Activated naive CD8-positive, alpha-beta T cell treated with anti-CD3 and anti-CD28 coated beads, Interleukin-2, amount 10 ng/mL, durations not matched to agents 7 days and 5 days (primary cell): ENCODE measurements at places on chromosomes 7 and 10. TPM values are rescaled to one million over a fixed set of nuclear protein-coding genes. Genes with fewer than 3 reads are reported as not detected.

GRCh38 chr10:4431114-4431863 is 394.7 kb upstream of the AKR1E2 start:
- peaks cover 15% of the 10 kb centered on the region for H3K27me3 ChIP-seq
- no peak for DNase-seq
- no peaks in the 10 kb centered on the region for H3K4me1 ChIP-seq
- no peak overlapping the region for H3K4me3 ChIP-seq
- no peaks in the 10 kb centered on the region for H3K36me3 ChIP-seq

DNA sequence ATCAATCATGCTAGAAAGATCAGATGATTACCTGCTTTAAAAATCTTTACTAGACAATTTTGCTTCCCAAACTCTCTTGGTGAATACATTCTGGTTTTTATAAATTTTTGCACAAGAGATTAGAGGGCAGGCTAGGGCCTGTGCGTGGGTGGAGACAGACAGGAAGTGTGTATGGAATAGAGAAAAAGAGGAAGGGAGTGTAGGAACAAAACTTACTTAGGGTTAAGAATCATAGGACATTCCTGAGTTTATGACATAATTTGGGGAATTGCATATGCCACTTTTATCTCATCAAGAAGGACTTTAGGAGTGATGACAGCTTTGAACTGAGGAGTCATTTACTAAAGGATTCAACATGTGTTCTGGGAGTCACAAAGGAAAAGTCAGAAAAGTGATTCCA is 31.3 kb downstream of the LAMB1 start:
- H3K36me3 ChIP-seq = no peaks in the 10 kb centered on the region
- DNase-seq = no peak
- no peak overlapping the region for H3K4me3 ChIP-seq
- H3K27me3 ChIP-seq = peaks cover 9% of the 10 kb centered on the region

ACTA2 gene
- 13.8 TPM for total RNA-seq

DNA sequence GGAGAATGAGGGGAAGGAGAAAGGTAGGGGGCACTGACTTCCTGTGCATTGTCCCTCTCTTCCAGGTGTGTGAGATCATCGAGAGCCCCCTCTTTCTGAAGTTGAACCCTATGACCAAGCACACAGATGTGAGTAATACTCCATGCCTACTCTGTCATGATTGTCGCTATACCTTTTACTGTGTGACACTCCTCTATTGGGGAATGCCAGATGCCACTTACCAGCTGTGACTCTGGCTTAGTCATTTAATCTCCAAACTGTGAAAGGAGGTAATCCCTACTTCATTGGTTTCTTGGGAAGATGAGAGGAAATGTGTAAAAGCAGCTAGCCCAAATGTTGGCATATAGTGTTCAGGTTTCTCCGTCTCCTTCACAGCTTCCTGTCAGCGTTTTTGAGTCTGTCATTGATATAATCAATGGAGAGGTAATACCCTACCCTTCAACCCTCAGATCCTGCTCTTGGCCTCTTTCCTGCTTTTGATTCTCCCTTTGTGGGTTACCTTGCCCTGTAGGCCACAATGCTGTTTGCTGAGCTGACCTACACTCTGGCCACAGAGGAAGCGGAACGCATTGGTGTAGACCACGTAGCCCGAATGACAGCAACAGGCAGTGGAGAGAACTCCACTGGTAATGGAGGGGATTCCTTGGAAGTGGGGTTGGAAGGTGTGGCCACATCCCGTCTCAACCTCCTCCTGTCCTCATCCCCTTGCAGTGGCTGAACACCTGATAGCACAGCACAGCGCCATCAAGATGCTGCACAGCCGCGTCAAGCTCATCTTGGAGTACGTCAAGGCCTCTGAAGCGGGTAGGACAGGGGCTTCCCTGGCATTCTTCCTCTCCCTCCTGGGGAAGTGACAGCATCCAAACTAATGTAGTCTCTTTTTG is 2.0 kb downstream of the COPS6 start:
- peaks cover 31% of the 10 kb centered on the region for H3K36me3 ChIP-seq
- no peak overlapping the region for H3K4me3 ChIP-seq
- H3K27me3 ChIP-seq = no peaks in the 10 kb centered on the region
- DNase-seq = no peak

GRCh38 chr7:38563741-38564140 is 67.4 kb downstream of the AMPH start:
- no peaks in the 10 kb centered on the region for H3K4me1 ChIP-seq
- H3K4me3 ChIP-seq = no peak overlapping the region
- peaks cover 2% of the 10 kb centered on the region for H3K27me3 ChIP-seq
- no peak overlapping the region for H3K27ac ChIP-seq

GRCh38 chr10:93485690-93486089 is 3.6 kb upstream of the MYOF start:
- H3K36me3 ChIP-seq = peaks cover 2% of the 10 kb centered on the region
- H3K27me3 ChIP-seq = peaks cover 39% of the 10 kb centered on the region
- H3K4me3 ChIP-seq = no peak overlapping the region
- no peak for DNase-seq
